Skin of body (tissue), 3 donors: ENCODE measurements at places on chromosomes 11 and 22.

DNA sequence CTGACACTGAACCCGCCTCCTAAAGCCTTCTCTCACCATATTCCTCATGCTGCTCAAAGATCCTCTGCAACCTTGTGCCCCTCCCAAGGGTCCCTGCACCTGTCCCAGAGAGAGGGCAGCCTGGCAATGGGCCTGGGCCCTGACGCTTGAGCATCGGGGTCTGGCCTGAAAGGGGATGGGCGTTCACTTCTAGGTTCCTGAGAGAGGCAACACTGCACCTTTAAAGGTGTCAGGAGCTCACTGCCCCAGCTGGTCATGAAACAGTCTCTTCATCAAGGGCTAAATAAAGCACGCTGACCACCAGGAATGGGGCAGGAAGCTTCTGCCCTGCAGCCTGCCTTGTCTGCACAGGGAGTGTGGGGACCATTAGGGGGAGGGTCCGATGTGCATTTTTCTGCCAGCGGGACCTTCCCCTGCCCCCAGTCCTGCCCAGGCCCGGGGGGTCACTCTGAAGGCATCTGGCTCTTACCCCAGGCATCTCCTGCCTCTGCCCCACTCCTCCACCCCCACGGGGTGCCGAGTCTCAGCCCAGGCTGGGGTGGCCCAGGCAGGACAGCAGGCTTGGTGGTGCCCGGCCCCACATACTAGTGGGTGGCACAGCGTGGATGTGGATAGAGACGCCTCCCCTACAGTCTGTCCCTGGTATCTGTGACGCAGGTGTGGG is 3.5 kb downstream of the C11orf21 start:
- no peak for DNase-seq

GRCh38 chr11:110793556-110793955 is 81.3 kb upstream of the ARHGAP20 start:
- no peak for DNase-seq

- no peak for DNase-seq
These were observed 7.9 kb downstream of the SNAP29 start for GRCh38 chr22:20866736-20867135.

GRCh38 chr11:251550-251949 is 14.8 kb downstream of the PSMD13 start:
- DNase-seq = no peak

DNA sequence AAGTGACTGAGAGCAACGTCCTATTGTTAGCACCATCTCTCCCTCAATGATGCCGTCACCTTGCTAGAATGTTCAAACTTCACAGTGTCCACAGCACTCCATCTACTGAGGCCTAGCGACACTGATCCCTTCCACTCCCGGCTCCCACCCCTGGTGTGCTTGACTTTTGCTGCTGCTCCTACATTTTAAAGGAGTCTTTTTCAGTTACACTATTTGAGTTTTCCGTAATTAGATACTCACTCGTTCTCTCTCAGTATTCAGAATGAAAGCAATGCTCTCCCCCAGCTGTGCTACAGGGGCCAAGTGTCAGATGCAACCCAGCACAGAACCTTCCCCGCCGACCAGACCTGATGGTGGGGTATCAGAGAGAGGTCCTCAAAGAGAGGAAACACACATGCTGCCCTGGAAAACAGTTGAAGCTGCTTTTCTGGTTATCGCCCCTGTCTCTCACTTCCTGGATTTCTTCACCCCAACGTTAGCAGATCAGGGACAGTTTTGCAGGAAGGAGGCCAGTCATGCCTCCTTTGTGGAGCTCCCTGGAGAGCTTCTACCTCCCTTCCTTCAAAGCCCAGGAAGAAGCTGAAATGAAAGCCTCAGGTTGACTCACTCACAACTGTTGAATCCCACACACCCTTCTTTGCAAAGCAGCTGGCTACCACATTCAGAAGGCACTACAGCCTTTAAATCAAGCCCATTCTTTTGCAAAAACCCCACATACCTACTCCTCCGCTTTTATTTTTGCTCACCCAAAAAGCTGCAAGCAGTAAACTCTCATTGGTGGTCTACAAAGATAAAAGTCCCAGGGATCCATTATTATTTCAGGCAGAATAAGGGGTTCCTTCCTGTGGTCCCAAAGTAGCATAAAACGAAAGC is 23.5 kb downstream of the LARGE1 start:
- no peak for DNase-seq

- no peak for DNase-seq
These were observed 15.6 kb downstream of the MOB2 start for GRCh38 chr11:1470681-1471611.
